Activated CD8-positive, alpha-beta memory T cell treated with anti-CD3 and anti-CD28 coated beads for 24 hours (primary cell): ENCODE measurements at places on chromosomes 3 and 15.

GRCh38 chr3:16529264-16529663 lies 15.8 kb upstream of the RFTN1 start:
- DNase-seq: no peak

GRCh38 chr3:97882975-97883598 lies 61.3 kb downstream of the CRYBG3 start:
- no peak for DNase-seq

GRCh38 chr15:89556413-89557262 lies 18.6 kb upstream of the TICRR start:
- DNase-seq: peak; percentile 68

GRCh38 chr3:160856450-160856849 lies 100.4 kb downstream of the PPM1L start:
- DNase-seq: no peak

- peak; percentile 81 for DNase-seq
Observed at GRCh38 chr3:187041362-187042307, 97.7 kb downstream of the RPL39L start.

DNA sequence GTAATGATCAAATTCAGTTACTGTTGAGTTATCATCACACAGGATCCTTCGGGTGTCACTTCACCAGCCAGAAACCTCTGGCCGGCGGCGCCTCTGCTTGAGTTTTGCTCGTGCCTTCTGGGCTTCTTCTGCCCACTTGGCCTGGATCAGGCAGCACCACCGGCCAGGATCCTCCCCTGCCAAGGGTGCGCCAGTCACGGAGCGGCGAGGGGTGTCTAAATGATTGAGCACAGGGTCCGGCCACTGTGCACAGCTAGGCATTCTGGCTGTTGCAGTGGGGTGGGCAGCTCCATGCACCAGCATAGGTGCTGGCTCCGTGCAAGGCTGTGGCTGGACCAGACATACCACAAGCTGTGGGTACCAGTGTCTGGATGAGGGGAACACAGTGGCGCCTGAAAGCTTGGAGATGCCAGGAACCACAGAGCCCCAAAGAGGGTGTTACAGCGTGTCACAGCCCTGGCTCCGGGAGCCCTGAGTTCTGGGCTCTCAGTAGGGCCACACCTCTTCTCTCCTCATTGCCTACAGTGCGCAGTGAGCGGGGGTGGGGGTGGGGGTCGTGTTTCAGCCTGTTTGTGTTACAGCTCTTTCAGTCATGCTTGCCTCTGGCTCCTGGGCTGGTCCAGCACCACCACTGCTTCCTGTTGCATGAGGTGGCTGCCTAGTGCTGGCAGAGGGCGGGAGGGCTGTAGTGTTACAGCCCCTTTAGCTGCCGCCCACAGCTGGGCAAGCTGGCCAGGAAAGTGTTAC lies 169.4 kb downstream of the FNDC3B start:
- no peak for DNase-seq

DNA sequence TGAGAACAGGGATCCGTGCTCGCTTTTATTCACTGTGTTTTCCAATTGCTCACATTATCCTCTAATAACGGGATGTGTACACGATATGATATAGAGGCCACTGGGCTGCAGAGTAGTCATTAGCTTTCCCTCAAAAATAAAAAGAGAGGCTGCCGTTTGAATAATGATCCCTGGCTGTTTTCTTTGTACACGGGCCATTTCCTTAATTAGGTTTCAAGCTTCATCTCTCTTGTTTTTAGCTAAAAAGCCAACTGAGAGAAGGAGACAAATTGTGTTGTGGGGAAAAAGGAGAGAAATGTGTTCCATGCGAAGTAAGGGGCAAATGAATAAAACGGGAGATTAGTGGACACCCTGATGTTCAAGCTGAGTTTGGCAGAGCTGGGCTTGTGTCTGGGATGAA lies 174.2 kb downstream of the CACNA2D3 start:
- DNase-seq: no peak

DNA sequence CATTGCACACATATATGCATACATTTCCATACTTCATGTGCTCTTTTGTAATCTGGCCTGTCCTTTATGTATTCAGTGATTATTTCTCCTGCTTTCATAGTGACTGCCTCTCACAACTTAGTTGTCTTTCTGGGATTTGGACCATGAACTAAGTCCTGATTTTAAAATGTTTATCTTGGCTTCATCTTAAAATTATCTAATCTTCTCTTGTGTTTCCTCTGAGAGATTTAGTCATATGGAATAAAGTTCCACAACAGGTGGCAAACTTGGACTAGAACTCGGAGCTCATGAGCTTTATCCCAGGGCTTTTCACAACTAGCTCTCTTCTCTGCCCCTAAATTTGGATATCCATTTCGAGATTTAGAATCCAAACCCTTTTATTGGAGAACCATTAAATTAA lies 44.3 kb downstream of the U2SURP start:
- DNase-seq: no peak

GRCh38 chr3:64667887-64668581 lies 19.8 kb downstream of the ADAMTS9 start:
- no peak for DNase-seq

DNA sequence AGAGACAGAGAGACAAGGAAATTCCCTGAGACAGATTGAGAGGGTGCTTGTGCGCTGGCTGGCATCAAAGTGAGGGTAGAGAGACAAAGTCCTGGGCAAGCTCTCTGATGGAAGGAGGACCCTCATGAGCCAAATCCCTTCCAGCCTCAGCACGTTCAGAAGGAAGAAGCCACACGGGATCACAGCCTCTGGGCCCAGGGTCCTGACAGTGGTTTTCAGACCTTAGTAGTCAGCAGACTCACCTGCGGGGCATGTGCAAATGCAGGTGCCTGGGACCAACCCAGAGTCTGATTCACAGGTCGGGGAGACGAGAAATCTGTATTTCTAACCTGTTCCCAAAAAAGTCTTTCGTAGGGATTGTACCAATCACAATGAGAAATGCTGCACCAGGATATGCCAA lies 15.2 kb upstream of the KY start:
- DNase-seq: no peak
